GM04503 (cell line): ENCODE measurements at places on chromosomes 2 and 18.

DNA sequence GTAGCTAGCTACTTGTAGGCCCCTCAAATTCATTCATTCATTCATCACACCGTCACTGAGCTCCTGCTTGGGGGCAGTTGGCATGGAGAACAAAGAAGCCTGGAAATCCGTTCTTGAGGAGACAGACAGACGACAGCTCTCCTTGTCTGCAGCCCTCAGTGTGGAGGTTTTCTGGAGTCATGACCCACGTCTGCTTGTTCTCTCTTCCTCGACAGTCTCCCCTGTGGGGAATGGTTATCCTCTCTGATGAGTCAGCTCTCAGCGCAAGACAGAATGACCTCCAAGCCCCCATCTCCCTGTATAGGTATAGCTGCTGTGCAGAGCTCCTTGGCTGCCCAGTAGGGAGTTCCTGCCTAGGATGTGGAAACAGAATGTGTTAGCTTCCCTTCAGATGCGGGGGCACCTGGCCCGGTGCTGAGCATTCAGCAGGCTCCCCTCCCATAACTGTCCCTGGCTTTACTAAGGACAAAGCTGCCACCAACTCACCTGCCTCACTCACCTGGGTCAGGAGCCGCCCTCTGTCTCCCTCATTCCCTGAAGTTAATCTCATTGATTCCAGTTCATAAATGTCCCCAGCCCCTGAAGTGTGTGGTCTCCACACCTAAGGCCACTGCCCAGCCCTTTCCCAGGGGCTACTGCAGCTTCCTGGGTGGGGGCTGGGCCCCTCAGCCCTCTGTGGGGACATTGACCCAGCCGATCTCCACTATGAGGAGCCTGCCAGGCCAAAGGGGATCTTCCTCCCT lies 124.7 kb downstream of the ACKR3 start:
- no peak for DNase-seq

- no peak for DNase-seq
These were observed 361.8 kb upstream of the MEIS1 start for GRCh38 chr2:66073172-66073571.

- no peak for DNase-seq
These were observed 44.6 kb downstream of the TMEFF2 start for GRCh38 chr2:192150166-192150565.

- DNase-seq: no peak
These were observed 246.7 kb upstream of the EPHA4 start for GRCh38 chr2:221818616-221819320.

GRCh38 chr2:67515056-67515455 lies 117.9 kb downstream of the ETAA1 start:
- DNase-seq: no peak

DNA sequence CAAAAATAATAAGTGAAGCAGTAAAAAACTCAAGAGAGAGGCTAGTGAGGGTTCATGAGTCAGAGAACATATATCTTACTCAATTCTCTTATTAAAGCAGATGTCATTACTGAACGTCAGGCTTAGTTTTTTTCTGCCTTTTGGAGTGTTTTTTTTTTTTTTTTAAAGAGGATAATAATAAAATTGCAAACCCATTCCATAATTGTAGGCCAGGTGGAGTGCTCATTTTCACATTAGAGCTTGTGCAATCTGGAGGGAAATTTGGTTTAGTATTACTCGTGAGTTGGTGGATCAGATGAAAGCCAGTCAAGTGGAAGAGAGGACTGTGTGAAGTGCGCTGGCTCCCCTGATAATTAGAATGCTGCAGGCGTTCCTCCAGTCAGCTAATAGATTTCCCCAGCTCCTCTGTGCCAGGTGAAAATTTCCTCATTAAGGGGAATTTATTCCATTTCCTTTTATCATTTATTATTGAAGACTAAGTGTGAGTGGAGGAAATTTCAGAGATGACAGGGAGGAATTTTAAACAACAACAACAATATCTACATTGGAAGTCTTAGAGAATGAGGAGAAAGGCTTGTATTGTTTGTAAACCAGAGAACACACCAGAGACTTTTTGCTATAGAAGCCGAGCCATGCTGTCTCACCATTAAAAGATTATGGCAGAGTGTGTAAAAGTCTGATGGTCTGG lies 74.6 kb downstream of the CPS1 start:
- DNase-seq: no peak

DNA sequence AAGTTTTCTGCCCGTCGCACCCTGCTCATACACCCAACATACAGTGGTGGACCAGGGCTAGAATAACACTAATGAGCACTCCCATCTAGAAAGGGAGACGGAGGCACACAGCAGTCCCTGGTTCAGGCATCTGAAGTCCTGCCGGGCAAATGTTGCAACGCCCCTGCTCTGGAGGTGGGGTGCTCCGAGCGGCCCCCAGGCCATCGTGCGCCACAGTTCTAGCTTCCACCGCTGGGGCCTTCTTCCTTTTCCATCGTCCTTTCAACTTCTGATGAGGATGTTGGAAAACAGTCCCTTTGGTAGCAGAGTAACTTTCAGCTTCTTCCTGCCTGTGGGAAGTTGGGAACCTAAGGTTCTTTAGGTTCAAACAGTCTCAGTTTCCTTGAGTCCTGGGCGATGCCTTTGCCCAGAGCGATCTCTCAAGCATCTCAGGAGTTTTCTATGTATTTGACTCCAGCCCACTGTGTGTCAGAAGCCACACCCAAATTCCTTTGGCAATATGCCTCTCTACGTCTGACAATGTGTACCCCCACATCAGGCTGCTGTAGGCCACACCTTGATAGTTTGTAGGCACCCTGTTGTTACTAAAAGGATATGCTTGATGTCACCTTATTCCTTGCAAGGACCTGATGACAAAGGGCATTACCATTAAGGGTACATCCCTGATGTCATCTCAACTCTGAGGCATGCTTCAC lies 258.8 kb downstream of the GLI2 start:
- DNase-seq: no peak
